SHP77 (cell line): ENCODE measurements at places on chromosomes 2 and 18.

DNA sequence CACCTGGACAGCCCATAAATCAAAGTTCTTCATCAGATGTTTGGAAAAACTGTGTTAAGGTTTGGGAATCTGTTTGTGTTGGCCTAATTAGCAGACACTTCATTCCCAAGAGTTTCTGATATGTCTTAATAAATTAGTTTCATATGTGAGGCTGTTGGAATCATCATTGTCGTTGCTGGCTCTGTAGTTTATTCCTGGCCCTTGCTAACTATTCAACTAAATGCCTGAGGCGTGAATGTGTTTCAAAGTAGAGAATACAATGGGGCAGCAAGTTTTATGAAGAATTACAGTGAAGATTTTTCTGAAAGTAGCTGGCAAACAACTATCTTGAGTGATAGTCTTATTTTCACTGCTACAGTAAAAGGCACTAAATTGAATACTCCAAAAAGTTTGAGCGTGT, 141.1 kb downstream of the PARD3B start:
- DNase-seq = no peak

- no peak for DNase-seq
These were observed 66.7 kb downstream of the ZC3H6 start for GRCh38 chr2:112342067-112342550.

DNA sequence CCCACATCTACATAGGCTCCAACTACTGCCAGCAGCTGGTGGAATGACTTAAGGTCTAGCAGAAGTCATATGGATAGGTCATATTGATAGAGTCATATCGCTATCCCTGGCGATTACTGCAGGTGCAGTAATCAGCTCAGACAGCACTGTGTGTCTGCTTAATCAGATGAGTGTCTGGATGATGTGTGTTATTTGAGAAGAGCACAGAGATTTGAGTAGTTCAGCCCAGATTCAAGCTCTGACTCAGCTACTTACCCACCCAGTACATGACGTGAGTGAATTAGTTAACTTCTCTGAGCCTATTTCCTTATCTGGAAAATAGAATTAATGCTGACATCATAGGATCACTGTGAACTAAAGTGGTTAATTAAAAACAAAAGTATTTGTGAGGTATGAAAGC, 78.9 kb downstream of the EHD3 start:
- DNase-seq = no peak

DNA sequence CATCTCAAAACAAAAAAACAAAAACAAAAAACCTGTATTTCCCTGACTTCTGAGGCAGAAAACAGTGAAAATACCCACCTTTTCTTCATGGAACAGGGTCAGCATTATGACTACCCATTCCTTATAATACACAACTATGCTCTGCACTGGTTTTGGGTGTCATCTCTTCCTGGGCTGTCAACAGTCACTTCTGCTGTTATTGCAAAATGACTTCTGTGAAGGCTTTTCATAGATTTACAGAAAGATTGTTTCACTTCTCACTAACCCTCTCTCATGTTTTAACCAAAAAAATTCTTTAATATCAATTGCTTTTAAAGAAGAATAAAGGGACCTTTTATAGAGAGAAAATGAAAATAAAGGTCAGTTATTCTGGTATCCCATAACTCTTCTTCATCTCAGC, 26.5 kb upstream of the PIK3C3 start:
- DNase-seq = no peak

GRCh38 chr2:178553047-178553446, 72.8 kb downstream of the PLEKHA3 start:
- no peak for DNase-seq

DNA sequence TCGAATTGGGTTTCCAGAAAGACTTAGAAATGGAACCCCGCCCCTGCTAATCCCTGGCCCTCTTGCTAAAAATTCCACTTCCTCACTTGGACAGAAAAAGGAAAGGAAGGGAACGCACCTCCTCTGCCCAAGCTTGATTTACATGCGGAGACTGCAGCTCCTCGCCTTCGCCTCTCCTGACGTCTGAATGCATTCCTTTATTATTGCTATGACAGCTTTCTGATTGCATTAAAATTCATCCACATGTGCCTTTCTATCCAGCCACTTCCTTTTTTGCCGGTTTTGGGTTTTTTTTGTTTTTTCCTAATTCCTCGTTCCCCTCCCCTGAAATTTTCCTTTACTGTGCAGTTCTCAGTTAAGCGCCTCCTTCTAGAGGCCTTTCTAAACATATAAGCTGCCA, 287.8 kb downstream of the CELF4 start:
- DNase-seq = no peak
